ENCODE measurements at places on chromosomes 16 and 17. TPM values are rescaled to one million over a fixed set of nuclear protein-coding genes. Genes with fewer than 3 reads are reported as not detected.

Gene CNOT1
- total RNA-seq: 55.2 TPM

DNA sequence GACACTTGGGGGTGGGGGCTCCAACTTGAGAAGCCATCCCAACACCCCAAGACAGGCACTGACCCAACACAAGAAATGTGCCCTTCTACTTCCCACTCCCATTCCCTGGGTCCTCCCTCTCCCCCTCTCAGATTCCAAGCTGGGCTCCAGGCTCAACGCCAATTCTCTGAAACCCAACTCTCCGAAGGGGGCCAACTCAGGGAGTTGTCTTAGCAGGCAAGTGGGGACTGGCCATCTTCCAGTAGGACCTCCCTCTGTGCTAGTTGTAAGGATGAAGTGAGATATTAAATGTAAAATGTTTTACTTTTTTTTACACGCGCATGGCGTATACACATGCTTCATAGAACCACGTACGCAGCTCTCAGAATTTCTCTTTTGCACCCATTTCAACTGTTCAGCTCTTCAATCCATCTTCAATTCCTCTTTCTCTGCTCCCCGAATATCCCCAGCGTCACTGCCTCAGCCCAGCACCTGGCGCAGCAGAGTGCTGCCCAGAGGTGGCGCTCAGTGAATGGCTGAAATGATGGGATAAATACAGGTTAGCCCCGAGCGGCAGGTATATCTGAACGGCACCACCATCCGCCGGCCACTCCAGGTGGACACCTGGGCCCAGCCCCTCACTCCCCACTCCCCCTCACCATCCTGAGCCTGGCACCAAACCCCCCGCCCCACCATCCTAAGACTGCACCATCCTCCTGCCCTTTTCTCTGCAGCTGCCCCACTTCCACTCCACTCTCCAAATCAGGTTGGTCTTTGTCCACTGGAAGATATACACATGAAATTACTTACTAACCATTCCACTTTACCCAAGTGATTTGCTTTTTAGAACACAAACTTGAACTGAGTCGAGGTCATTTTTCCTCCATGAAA lies 43.9 kb upstream of the TNRC6C start:
- no peak for DNase-seq

GRCh38 chr16:88994695-88995094 lies 17.7 kb upstream of the CBFA2T3 start:
- no peak for DNase-seq

GRCh38 chr17:69358688-69359596 lies 32.0 kb upstream of the ABCA5 start:
- no peak for DNase-seq

GRCh38 chr17:57735707-57736106 lies 9.4 kb downstream of the CCDC182 start:
- DNase-seq: no peak

DNA sequence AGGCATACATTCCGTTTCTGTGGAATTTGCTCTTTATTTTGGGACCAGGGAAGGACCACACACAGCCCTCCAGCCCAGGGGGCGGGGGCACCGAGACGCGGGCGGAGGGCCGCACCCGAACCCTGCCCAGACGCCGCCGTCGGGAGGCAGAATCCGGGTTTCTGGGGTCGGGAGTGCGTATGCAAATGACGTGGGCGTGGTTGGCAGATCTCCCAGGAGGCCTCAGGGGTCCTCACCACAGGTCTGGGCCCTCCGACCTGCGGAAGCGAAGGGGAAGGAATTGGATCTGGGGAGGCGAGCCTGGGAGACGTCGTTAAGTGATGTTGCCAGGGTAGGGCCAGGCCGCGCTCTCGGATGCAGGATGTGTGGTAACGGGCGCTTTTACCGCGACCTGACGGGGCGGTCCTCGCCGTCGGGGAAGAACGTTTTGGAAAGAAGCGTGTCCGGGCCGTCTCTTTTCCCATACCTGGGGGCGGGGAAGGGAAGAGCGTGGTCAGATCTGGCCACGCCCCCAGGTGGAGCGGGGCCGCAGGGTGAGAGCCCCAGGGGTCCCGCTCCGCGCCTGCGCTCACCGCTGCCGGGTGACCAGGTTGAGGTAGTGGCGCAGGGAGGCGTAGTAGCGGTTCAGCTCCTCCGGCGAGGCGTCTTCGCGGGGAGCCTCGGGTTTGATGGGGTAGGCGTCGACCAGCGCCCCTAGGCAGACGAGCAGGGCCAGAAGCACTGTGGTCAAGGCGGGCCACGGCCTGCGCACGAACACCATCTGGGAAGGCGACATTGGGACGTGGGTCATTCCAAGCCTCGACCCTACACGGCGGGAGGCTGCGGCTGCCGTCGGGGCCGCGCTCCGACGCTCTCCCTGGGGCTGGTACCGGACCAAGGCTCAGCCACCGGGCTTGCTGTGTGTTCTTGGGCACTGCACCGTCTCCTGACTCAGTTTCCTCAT lies 745 bp downstream of the PYY start:
- no peak for DNase-seq

Gene SRCIN1
- 9.3 TPM for total RNA-seq

Gene CX3CL1
- 21.3 TPM for total RNA-seq

DNA sequence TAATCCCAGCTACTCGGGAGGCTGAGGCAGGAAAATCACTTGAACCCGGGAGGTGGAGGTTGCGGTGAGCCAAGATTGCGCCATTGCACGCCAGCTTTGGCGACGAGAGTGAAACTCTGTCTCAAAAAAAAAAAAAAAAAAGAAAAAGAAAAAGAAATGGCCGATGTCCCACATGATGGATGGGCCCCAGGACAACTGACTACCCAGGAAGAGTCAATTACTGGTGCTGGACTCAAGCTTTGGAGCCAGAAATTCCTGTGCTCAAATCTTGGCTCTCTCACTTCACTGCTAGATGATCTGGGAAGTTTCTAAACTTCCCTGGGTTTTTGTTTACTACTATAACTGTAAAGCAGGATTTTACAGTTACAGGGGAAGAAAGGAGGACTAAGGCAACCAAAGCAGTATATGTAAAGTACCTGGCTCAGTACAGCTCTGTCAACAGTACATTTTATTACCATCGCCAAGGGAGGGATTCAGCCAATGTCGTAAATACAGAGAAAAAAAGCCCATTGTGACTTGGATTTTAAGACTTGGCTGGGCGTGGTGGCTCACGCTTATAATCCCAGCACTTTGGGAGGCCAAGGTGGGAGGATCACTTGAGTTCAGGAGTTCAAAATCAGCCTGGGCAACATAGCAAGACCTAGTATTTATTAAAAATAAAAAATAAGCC lies 11.9 kb downstream of the C16orf86 start:
- no peak for DNase-seq

DNA sequence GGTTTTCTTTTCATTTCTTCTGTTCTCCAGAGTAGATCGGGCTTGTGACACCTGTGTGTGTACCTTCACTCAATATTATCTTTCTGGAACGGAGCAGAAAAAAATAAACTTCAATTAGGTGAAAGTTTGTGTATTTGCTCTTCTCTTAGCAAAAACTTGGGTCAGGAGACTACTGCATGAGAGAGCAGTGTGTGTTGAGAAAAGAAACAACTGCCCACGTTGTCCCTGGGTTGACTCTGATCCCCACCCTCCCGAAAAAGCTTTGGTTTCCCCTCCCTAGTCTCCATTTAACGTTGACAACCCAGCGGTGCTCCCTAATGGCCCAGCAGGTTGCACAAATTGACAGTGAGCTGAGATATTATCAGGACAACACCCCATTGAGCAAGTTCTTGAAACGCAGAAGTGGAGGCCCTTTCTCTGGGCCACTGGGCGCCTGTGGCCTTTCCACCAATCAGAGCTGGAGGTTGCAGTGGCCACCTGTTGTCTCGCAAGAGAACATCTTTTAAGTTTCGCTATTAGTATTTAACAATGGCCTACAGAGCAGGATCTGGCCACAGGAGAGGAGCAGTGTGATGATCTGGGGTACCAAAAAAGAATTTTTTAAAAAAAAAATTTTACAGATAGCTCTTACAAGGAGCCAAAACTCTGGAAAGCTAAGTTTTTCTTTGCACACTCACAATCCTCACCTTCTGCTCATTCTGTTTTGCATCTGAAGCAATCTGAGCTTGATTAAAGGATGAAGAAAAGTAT lies 1.5 kb upstream of the TOX3 start:
- no peak for DNase-seq

- DNase-seq: no peak
These were observed 119.2 kb upstream of the CACNG5 start for GRCh38 chr17:66715745-66716156.

DNA sequence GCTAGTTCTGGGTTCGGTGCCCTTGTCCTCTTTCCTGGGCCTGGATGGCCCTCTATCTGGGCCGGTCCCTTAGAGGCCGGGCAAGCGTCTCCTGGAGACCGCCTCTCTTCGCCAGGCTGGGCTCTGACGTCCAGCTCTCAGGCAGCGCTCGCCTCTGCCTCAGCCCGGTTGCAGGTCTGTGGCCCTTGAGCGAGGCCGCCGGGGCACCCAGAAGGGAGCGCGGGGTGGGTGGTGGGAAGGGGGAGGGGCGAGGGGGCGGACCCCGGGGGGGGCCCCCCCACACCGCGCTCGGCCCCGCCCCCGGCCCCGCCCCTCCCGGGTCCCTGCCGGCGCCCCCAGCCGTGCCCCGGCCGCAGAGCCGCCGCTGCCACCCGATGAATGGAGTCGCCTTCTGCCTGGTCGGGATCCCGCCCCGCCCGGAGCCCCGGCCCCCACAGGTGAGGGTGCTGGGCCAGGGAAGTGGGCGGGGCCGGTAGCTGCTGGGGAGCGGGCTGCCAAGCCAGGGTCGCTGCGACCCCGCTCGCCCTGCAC lies at the start of gene ARHGAP23:
TSS of gene ARHGAP23 (plus strand) at position 353 of the 531 bp plus-strand sequence. CDS start at position 375, 22 bp downstream.
- peak; percentile 88 for DNase-seq

DNA sequence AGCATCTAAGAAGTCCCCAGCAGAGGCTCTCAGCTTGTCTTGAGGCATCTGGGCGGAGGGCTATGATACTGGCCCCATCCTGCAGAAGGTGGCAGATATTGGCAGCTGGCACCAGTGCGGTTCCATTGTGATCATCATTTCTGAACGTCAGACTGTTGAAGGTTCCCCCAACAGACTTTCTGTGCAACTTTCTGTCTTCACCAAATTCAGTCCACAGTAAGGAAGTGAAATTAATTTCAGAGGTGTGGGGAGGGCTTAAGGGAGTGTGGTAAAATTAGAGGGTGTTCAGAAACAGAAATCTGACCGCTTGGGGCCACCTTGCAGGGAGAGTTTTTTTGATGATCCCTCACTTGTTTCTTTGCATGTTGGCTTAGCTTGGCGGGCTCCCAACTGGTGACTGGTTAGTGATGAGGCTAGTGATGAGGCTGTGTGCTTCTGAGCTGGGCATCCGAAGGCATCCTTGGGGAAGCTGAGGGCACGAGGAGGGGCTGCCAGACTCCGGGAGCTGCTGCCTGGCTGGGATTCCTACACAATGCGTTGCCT lies at the start of gene CIITA:
TSS of gene CIITA (plus strand) at position 404 of the 543 bp plus-strand sequence. CDS start at position 533, 129 bp downstream.
- DNase-seq: peak; percentile 76

DNA sequence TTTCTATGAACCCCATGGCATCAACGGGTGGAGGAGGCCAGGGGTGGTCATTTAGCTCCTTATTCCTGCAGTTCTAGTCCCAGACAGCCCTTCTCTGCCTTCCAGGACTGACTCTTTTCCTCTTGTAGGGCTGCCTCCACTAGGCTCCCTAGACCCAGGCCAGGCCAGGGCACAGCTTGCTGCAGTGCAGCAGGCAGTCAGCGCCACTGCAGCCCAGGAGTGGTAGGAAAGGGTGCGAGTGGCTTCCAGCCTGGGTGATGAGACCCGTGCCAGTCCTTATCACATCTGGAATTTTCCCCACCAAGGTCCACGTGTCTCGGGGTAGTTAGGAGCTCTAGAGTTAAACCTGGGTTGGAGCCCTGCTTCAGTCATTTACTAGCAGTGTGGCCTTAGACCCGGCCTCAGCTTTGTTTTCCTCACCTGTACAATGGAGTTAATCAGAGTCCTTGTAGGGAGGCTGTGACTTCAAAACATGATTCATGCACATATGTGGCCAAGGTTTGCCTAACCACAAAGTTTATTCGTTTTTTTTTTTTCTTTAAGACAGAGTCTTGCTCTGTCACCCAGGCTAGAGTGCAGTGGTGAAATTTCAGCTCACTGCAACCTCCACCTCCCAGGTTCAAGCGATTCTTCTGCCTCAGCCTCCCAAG lies 4.7 kb downstream of the SLC5A11 start:
- no peak for DNase-seq

Gene CXCL16
- 8.4 TPM for total RNA-seq

DNA sequence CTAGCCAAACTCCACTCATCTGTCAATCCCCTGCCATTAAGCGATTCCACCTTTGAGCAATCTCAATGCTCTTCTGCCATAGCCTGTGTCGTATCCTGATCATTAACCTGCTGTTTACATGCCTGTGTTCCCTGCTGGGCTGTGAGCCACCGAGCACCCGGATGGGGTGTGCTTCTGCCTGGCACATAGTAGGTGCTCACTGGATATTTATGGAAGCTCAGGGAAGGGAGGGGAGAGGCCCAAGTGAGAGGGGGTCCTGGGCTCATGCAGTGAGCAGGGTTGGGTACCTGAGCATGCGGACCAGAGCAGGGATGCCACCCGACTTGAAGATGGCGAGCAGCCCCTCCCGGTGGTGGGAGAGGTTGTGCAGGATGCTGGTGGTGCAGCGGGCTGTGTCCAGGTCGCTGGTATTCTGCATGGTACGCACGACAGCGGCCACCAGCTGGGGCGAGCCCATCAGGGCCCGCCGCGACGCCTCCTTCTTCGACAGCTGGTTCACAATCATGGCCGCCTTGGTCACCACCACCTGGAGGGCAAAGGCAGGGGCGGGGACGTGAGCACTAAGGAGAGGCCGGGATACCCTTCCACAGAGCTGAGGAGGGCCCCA lies 17.7 kb downstream of the JUP start:
- DNase-seq: no peak

Gene SMPD3
- total RNA-seq: 1.3 TPM

GRCh38 chr17:72386619-72387237 lies 265.9 kb downstream of the SOX9 start:
- no peak for DNase-seq

Gene ELMO3
- total RNA-seq: 14.6 TPM

DNA sequence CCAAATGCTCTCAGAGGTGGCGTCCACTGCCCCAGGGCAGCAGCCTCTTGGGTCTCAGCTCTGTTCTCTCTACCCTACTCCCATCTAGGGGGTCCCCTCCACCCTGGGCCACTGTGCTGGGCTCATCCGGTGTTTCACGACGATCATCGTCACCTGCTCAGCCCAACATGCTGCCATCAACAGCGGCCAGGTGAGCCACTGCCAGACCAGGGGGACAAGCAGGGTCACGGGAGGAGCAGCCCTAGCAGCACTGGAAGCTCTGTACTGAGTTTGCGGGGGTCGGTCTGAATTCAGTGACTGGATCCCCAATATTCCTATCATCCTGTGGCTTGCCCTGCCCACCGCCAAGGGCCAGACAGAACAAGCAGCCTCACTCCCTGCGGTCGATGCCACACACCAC lies 16.0 kb downstream of the ALOX12B start:
- DNase-seq: no peak

Gene EFCAB3
- total RNA-seq: not detected

Gene FBXL16
- total RNA-seq: 0.60 TPM
